ENCODE measurements at places on chromosomes 7 and 10.
A peak's percentile ranks its signal among the peaks of the same experiment; 100 is the strongest.

DNA sequence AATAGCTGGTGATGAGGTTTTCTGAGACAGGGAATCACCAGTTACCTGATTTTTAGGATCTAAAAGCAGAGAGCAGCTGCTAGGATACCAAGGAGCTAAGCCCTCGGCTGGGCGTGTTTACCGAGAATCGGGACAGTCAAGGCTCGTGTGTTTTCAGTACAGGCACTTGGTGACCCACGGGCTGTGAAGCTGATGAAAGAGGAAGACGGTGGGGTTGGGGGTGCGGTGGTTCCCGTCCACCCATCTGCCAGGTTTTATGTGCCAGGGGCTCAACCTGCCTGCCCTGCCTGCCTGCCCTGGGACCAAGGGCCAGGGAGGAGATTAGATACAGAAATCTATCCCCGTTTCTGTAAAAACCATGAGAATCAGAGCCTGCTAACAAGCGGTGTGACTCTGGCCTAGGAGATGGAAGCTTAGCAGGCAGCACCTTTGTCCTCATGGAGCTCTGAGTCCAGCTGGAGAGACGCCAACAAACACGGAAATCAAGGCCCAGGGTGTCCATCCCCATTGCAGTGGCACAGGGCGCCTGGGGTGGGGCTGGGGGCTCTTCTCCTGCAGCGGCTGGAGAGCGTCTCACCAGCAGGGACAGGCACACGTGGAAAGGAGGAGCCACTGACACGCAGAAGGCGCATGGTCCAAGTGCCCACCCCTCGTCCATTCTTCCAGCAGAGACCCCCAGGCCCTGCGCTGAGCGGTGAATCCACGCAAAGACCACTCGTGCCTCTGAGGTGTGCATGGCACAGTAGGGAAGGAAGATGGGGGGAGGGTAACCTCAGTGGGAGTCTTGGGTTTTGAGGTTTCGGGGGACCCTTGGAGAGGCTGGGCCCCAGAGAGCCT lies 265.0 kb upstream of the TCERG1L start:
- no peak for DNase-seq

DNA sequence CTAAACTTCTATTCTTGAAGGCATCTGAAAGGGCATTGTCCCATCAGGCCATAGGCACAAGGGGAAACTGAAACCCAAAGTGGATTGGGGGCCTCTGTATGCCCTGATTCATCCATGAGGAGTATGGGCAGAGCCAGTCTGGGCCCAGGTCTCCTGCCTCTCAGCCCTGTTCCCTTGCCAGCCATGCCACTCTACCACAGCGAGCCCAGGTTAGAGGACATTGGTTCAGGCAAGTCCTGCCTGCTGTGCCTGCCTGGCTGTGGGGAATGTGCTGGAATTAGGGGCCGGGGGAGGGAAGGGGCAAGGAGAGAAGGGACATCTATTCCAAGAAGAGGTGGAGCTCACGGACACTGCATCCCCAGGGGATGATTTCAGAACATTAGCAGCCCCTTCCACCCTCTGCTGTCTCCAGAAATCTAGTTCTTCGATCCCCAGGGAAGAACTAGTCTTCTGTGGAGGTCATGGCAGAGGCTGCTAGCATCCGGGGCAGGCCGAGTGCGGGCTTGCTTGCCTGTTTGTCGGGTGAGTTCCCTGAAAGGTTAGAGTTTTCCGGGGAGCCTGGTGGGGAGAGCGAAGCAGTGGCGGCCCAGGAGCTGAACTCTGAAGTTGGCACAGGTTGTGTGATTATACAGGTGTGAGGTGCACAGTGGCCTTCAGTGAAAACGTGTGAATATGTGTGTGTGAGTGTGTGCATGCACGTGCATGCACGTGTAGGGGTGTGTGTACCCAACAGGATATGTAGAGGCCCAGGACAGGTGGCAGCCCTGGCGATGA lies 37.8 kb downstream of the TBATA start:
- DNase-seq, result no peak

- DNase-seq, result no peak
These were observed 250.9 kb upstream of the TMEM72 start for GRCh38 chr10:44660271-44660670.

DNA sequence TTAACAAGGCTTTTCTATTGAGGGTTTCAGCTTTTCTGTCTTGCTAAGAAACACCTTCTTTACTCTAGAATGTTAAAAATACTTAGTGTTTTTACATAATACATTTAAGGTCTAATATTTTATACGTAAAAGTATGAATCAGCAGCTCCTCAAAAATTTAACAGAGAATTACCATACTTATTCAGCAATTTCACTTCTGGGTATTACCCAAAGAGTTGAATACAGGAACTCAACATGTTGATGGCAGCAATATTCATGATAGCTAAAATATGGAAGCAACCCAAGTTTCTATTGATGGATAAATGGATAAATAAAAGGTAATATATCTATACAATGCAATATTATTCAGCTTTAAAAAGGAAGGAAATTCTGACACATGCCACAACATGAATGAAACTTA lies 9.7 kb upstream of the OR13A1 start:
- DNase-seq, result no peak

- DNase-seq, result no peak
These were observed 37.4 kb downstream of the RGS10 start for GRCh38 chr10:119505131-119505551.

DNA sequence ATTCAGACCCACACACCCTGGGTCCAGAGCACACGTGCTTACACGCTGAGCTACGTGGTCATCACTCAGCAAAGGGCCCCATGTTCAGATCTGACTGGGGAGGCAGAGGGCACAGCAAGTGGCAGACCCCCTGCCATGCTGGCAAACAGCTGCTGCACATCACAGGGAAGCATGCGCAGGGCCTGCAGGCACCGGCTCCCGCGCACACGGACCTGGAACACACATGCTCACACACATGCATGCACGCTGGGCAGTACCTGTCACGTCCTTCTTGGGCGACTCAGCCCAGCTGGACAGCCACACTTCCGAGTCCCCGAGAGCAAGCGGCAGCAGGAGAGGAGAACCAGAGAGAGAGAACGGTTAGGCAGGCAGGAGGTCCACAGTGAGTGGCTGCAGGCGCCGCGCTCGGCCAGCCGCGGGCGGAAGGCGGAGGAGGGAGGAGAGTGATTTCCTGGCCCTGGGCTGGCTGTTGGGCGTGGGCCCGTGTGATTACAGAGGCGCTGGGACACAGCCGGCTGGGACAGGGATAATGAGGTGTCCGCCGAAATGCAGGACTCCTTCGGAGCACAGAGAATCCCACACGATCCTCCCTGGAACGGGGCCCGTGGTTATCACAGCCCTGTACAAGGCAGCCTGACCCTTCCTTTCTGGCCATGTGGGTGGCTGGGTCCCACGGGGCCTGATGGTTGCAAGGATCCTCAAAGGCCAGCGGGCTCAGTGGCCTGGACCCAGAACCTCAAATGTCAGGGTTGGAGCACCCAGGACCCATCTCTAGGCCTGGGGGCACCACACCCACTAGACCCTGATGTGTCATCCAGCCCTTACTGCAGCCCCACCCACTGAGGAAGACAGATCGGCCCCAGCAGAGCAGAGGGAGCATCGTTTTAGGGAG lies 175.1 kb downstream of the NEURL1 start:
- no peak for DNase-seq

DNA sequence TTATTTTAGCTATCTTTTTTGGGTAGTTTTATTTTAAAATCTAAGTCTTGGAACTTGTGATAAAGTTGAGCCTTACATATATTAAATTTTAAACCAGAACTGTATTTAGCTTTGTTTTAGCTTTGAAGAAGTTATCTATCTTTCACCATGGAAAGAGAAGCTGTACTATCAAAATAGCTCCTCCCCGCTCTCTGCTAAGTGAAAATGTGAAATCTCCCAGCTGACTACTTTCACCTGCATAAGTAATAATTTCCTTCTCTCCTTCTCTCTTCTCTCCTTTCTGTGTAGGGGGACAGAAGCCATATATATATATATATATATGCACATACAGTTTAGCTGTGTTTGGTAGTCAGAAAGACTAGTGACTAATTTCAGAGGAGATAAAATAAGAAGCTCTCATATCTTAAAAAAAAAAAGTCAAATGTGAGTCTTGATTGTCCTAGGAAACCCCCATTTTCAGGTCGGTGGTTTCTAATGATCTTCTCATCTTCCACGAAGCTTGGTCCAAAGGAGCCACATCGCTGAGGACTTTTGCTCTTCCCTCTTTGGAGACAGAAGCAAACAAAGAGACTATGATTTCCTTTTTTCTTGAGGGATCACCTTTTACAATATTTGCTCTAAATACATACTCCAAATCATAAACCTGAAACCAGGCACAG lies 30.6 kb upstream of the GDI2 start:
- DNase-seq, result peak; percentile 38

DNA sequence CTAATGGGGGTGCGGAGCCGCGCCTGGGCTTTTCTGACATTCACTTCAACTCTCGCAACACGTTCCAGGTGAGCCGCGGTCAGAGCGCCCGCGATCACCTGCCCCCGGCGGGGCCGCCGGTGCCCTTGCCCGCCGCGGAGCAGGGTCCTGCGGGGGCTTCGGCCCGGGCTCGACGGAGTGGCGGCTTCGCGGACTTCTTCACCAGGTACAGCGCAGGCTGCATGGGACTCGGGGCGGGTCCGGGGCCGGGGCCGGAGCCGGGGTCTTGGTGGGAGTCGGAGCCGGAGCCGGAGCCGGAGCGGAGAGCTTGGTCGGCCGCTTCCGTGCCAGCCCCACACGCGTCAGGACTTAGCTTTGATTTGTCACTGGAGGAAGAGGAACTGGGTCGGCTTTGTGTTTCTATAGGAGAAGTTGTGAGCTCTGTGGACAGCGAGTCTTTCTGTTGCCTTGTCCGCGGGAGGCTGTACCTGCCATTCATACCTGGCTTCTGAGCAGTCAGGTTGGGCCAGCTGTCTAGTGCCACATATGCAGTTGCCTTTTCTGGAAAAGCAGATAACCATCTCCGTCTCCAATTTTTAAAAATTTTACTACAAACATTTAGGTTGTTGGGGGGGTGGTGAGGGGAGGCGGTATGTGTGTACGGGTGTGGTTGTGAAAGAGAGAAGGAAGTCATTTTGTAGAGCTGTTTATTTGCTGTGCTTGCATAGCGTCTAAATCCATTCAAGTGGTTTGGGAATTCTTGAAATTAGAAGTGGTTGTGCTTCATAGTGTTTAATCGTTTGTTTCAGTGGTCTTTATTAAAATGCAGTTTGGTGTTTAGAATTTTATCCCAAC lies 1.3 kb downstream of the TBC1D12 start:
- DNase-seq, result peak; percentile 71

DNA sequence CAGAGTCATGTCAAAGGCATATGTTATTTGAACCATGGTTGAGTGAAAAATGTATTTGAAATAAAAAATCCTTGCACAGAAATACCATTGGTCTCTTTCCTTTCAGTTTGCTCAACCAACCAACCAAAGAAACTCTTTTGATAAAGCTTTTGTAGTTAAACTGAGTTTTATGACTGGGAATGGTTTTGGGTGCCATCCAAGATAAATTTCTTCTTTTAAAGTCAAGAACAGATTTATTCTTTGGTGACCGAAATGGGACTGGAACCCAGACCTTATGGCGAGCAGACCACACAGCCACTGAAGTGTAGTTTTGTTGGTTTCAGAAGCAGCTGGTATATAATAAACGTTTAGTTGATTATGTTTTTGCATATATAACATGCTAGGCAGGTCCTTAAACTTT lies 2.8 kb upstream of the GALNT17 start:
- DNase-seq, result no peak

DNA sequence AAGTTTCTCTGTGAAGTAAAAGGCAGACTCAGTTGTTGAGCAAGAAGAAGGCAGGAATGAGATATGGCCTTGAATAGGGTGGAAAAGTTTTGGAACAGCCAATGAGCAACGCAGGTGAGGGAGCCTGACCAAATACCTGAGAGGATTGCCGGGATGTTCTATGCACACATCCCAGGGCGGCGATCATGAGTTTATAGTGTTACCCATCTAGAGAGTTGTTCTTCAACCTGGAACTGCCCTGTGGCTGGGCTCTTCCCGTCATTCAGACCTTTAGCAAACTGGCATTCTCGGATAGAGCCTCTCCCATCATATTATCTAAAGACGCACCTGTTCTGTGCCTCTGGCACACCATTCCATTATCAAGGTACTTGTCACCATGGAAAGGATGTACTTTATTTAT lies 103.0 kb upstream of the KIF5B start:
- no peak for DNase-seq

- peak; percentile 14 for DNase-seq
These were observed 17.0 kb downstream of the CDK14 start for GRCh38 chr7:90613088-90613498.

- DNase-seq, result no peak
These were observed 31.9 kb downstream of the LRRC18 start for GRCh38 chr10:48907730-48908129.

GRCh38 chr7:483656-484355 lies 35.8 kb downstream of the PDGFA start:
- no peak for DNase-seq

GRCh38 chr10:103612462-103613365 lies 119.2 kb downstream of the NEURL1 start:
- no peak for DNase-seq

DNA sequence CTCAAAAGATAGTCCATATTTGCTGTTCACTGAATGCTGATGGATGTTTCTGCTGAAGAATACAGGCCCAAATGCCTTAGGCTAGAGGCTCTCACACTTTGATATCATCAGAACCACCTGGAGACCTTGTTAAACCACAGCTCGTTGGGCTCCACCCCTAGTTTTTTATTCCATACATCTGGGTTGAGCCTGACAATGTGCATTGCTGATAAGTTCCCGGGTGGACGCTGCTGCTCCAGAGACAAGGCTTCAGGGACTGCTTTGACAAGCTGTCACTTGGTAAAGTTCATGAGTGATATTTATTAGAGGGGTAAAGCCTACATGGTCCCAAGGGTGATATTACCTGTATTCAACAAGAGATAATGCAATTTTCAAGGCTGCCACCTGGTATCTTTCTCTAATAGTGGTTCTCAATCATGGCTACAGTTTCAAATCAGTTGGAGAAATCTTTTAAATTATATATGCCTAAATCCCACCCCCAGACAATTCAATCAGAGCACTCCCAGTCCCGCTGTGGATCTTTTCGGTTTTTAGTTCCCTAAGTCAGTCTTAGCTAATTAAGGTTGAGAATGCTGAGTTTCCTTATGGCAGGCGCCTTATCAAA lies 107.1 kb upstream of the GSDME start:
- no peak for DNase-seq

- DNase-seq, result no peak
These were observed 454.4 kb downstream of the AUTS2 start for GRCh38 chr7:70052691-70053090.

- DNase-seq, result no peak
These were observed 26.3 kb upstream of the IFRD1 start for GRCh38 chr7:112423987-112424386.

DNA sequence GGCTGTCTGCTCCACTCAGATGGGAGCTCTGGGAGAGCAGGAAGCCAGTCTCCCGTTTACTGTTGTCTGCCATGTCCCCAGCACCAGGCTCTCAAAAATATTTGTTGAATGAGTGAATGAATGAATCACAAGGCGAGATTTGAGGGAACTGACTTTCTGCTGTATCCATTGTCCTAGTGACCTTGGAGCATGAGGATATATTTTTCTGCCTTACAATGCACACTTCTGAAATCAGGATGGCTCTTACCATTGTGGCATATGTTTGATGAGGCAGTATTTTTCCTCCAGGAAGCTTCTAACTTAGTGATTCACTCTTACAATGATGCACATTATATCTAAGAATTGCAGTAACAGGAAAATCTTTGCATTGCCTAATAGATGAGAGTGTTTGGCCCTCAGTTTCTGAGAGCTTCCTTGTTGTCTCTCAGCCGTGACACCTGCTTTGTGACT lies 136.4 kb downstream of the RPS24 start:
- no peak for DNase-seq
